ENCODE measurements at places on chromosomes 1 and 21.

GRCh38 chr1:230507666-230508402 is 81.7 kb upstream of the PGBD5 start:
- peak; percentile 55 for DNase-seq

- no peak for DNase-seq
Observed at GRCh38 chr1:54157401-54157800, 4.6 kb upstream of the CDCP2 start.

GRCh38 chr1:173562813-173563212 is 40.1 kb downstream of the SLC9C2 start:
- DNase-seq = no peak

DNA sequence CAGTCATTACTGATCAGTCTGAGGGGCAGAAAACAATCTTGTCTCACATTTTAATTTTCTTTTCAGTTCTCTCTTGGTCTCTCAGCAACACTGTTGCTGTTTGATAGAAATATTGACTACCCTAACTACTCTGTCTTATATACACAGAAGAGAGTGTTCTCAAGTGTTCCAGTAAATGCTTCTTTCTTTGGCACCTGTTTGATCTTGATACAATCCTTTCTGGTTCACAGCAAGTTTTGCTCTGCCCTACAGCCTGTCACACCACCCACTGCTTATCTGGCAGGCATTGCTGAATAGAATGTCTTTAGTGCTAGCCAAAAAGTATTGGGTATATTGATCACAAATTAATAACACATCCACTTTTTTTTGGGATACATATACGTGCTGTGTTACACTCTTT is 75.7 kb upstream of the WLS start:
- no peak for DNase-seq

DNA sequence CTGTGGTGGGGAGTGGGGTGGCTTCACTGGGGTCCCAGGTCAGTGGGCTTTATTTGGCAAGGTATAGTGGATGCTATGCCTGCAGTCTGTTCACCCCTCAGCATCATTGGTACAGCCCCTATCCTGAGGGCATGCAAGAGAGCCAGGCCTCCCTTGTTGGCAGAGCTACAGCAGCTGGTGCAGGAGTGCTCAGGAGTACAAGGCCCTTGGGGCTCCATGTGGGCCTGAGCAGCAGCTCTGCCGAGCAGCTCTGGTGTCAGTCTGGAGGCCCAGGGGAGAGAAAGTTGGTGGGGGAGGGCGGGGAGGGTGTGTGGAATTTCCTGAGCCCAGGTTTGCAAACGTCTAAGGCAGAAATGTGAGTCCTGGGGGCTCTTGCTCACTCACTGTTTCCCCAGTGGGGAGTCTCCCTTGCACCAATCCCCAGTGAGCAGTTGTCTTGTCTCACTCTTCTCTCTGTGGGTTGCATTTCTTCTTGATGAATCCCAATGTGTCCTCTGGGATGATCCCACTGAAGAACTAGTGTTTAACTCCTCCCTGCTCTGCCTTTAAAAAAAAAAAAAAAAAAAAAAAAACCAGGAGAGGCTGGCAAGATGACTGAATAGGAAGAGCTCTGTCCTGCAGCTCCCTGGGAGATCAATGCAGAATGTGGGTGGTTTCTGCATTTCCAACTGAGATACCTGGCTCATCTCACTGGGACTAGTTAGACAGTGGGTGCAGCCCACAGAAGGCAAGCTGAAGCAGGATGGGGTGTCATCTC is 39.5 kb upstream of the CYP4X1 start:
- DNase-seq = no peak

- DNase-seq = no peak
Observed at GRCh38 chr1:221886743-221887414, 145.0 kb upstream of the DUSP10 start.

DNA sequence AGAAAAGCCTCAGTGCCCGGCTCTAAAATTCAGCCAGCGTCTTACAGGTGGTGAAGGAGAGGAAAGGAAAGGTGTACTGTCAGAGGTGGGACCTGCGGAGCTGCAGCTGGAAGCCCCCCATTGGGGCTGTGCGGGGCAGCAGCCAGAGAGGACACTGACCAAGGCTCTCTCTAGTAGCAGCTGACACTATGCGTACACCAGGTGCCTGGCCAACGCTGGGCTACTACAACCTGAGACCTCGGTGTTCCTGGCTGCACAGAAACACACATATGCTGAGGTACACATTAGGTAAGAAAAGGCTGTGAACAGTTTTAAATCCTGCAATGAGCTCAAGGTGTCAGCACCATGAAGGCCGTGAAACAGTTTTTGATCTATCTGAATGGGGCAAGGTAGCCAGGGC is 55.5 kb upstream of the EDN2 start:
- no peak for DNase-seq

GRCh38 chr1:51649593-51650091 is 32.8 kb downstream of the OSBPL9 start:
- DNase-seq = no peak

DNA sequence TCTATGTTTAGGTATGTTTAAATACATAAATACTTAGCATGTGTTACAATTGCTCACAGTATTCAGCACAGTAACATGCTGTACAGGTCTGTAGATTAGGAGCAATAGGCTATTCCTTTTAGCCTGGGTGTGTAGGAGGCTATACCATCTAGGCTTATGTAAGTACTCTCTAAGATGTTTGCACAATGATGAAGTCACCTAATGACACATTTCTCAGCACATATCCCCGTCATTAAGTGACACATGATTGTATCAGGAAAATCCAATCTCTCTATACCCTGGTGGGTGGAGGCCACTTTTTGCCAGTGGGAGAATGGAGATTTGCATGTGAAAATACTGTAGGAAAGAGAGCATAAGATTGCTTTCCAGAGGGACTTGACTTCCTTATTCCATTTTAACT is 5.5 kb upstream of the TEDDM1 start:
- DNase-seq = no peak

GRCh38 chr21:35840197-35840799 is 220.0 kb downstream of the SETD4 start:
- peak; percentile 78 for DNase-seq

DNA sequence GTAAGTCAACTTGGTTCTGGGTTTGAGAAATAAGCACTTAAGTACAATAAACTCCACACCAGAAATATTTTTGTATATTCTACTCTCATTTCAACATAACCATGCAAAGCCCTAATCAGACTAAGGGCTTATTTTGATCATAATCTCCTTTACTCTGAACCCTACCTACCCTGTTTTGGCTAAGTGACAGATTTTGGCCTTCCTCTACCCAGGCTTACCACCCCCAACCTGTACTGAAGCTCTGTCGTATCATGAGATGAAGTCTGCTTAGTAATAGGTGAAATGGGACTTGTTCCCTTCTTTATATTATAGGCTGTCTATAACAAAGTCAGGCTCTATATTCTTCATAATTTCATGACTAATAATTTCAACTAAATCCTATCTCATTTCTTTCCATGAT is 135.5 kb downstream of the RERE start:
- DNase-seq = no peak

DNA sequence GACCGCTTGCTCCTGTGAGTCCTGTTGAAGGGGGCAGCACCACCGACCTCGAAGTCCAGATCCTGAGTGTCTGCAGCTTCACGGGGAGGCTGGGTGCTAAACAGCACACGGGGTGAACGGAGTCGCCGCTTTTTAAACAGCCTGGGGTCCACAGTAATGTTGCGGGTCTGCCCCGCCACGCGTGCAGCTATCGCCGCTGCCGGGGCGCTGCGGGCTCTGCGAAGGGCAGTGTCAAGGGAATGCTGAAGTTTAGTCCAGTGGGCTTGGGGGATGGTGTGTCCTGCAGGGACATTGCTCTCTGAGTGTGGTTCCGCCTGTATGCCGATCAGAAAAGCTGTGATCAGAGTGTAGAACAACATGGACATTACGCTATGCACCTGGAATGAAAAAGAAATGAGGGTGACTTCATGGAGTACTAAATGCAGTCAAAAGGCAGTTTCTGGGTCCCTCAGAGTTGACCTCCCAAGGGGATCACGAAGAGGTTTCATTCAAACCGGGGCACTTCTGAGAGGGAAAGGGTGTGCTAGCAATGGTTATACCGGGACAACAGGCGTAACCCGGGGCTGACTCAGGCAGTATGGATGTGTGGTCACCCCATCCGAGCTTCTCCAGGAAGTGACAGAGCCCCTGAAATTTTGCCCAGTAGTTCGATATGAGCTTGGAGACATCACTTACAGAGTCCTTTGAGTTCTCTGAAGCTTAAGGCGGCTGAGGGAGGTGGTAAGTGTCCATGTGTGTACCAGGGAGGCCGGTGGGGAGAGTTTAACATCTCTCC is 51.4 kb downstream of the NGF start:
- DNase-seq = no peak

DNA sequence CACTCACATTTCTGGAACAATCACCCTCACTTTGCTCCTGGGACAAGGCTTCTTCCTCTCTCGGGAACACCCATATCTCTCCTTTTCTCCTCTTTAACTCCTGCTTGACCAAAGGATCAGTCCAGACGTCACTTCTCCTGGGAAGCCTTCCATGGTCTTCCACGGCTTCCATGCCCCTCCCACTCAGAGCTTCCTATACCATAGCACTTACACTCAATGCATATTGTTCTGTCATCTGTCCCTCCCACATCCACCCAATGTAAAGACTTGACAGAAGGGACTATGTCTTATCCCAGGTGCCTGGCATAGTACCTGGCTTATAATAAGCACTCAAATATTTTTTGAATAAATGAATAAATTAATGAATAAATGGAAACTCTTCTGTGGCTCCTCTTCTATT is 28.2 kb downstream of the CD34 start:
- DNase-seq = no peak

- DNase-seq = no peak
Observed at GRCh38 chr1:28926629-28927265, 12.4 kb downstream of the EPB41 start.

DNA sequence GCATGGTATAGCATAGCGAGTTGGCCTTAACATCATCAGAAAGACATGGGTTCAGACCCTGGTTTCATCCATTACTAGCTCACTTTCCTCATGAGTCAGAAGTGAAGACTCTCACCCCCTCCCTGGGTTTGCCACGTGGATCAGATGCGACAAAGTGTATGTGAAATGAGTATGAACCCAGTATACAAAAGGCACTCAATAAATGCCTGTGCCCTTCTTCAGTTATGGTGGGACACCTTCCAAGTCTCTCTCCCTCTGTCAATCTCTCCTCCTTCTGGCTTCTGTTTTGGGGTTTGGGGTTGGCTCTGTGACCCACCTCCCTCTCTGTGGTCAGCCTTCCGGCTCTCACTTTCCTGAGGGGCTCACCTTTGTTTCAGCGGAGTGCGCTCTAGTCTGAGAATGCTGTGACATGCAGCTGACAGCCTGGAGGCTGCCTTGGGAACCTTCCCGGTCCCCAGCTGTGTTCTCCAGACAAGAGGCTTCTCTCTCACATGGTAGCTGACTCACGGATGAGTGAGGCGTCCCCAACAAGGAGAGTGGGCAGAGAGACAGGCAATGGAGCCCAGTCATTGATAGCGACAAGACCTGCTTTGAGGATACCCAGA is 155.0 kb upstream of the EDN2 start:
- DNase-seq = peak; percentile 46

DNA sequence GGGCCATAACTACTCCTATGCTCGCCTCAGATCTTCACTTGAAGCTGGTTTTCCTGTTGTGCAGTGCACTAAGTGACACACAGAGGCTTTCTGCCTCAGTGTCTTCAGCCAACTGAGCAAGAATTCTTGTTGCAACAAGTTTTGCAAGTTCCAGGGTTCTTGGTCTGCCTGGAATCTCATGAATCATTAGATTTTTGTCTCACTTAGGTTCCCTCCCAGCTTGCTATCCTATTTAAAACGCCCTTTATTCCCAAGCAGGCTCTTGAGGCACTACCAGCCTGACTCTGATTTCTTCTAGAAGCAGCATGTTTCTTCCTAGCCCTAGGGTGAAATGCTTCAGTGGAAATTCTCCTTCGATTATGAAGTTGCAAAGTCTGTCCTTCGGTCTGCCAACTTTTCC is 158.8 kb downstream of the C1orf21 start:
- no peak for DNase-seq

GRCh38 chr1:16621300-16621658 is 7.9 kb upstream of the NBPF1 start:
- no peak for DNase-seq

GRCh38 chr1:201597551-201598230 is 58.8 kb downstream of the NAV1 start:
- DNase-seq = no peak

GRCh38 chr1:2160451-2161300 is 33.9 kb downstream of the FAAP20 start:
- DNase-seq = no peak

DNA sequence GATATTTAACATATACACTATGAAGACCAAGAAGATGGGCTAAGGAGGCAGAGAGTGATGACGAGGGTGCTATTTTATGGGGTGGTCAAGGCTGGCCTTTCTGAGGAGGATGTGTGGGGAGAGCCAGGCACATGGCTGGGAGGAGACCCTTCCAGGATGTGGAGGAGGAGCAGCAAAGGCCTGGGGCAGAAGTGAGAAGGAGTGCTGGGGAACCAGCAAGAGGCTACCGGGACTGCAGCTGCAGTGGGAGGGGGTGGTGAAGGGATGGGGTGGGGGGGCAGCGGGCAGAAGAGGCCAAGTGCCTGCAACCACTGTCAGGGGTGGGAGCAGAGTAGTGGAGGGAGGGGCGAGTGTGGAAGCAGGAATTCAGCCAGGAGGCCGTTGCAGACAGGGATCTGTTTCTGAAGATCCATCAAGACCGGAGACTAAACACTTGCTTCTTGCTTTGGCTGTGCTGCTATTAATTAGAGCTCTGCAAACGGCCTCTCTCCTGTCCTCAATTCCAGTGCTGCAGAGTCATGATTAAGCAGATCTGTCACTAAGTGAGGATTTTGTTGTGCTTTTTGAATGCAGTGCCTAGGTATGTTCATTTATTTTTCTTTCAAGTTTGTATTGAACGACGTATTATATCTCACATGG is 89.9 kb downstream of the IER5 start:
- no peak for DNase-seq

DNA sequence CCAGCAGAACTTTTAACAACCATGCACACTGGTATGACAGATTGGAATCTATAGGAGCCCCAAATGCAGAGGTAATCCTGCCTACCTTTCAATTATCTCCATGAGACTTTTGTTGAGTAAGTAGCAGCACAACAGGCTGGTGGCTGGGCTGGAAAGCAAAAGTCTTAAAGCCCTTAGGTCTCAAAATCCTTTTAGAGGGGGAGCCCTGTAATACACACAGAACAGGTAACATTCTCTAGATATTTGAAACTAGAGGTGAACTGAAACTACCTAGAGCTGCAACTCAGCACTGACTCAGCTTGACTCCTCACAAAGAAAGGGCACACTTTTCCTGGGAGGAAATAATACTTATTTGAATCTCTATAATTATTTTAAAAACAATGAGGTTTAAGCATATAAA is 71.5 kb downstream of the CLCA4 start:
- DNase-seq = no peak

- peak; percentile 16 for DNase-seq
Observed at GRCh38 chr1:36342426-36343185, 19.2 kb upstream of the EVA1B start.

DNA sequence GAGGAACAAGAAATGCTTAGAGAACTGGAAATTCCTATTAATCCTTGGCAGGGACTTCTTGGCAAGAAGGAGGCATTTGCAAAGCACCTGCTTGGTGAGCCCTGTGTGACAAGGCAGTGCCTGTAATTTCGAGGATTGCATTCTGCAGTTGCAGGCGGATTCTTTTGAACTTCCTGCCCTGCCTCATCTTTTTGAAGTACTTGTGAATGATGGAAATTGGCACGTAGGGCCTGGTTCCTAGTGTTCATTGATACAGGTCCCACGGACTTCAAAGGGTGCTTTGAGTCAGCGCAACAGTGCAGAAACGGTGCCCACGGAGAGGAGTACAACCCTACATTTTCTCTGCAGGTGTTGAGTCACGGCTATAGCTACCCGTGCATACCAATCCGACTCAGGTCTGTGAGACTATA is 6.4 kb downstream of the HUNK start:
- DNase-seq = no peak
